NCI-H774 (cell line): ENCODE measurements at places on chromosomes 6 and 20.

GRCh38 chr6:85672623-85673022 lies 29.9 kb upstream of the SYNCRIP start:
- no peak for DNase-seq

GRCh38 chr20:64220891-64221527 lies 34.5 kb upstream of the PCMTD2 start:
- DNase-seq: no peak

DNA sequence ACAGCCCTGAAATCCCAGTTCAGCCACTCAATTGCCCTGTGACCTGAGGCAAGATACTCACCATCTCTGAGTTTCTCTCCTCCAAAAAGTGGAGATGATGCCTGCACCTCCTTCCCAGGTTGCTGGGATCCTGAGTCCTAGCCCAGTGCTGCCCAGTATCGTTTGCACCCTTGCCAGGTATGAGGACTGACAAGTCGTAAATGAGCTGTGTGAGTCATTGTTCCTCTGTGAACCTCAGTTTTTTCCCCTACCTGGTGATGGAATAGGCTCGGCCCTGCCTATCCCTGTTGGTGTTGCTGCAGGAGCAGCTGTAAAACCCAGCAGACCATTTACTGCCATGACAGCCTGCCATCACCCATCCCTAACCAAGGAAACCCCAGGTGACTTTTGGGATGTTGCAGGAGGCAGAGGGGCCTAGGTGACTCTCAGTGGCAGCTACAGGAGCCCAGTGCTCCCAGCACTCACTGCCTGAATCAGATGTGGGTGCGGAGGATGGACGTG lies 229.3 kb downstream of the SYNDIG1 start:
- no peak for DNase-seq

DNA sequence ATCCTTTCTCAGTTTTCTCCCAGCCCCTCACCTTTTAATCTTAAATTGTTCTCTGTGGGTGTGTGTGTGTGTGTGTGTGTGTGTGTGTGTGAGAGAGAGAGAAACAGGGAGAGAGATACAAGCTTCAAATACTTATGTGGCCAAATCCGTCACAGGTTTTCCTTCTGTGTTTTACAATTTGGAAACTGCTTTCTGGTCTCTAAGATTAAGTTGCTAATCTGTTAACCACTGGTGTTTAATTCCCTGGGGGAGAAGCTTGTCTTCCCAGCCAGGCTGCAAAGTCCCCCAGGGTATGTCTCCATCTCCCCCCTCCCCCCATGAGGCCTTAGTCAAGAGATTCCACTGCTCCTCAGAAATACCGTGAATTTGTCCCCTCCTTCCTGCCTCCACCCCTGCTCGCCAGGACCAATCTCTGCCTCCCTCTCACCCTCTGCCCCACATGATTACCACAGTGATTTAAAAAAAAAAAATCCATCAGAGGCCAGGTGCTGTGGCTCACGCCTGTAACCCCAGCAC lies 49.0 kb downstream of the RIPOR3 start:
- DNase-seq: no peak

DNA sequence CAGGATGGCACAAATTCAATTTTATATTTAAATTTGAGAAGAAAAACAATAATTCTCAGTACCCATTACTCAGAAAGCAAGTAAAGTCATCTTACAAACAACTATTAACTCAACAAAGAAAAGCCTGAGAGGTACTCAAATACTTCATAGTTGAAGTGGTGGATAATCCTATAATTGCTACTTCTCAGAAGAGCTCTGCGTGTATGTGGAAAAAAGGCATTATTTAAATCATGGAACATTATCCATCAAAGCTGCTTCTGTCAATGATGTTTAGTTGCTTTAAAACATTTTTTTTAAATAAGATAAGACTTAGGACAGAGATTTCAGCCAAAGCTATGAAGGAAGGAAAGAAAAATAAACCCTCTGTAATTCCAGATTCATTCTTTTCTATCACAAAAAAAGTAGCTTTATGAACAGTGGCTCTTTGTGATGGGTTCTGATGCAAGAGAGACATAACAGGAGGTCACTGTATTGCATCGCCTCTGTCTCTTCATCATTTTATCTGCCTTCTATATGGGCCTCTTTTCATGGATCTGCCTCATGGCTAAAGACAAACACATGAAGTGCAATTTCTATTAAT lies 367.9 kb upstream of the SLC35B3 start:
- peak; percentile 34 for DNase-seq

DNA sequence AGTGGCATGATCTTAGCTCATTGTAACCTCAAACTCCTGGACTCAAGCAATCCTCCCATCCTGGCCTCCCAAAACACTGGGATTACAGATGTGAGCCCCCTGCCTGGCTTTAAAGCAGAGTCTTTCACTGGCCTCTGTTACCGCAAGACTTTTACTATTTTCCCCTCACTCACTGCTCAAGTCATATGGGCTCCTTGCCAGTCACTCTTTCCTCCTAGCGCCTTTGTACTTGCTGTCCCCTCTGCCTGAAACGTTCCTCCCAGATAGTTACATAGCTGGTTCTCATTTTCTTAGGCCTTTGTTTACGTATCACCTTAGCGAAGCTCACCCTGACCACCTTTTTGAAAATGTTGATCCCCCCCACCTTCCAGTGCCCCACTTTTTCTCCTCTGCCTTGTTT lies 29.3 kb downstream of the RPRD1B start:
- DNase-seq: no peak

GRCh38 chr6:14717307-14717706 lies 528.6 kb upstream of the JARID2 start:
- DNase-seq: no peak

DNA sequence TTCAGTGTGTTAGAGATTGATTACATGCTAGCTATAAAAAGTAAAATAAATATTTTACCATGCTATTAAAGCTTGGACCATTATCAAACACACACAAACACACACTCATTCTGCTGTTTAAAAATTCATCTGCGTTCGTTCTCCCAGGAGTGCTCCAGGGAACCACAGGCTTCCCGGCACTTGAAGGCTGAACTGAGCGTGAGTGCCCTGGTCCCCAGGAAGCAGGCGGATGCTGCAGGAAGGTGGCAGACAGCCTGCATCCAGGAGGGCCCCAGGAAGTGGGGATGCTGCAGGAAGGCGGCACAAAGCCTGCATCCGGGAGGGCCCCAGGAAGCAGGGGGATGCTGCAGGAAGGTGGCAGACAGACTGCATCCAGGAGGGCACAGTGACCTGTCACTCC lies 147.2 kb upstream of the SNX9 start:
- DNase-seq: no peak

- DNase-seq: peak; percentile 70
These were observed 68.6 kb downstream of the TENT5A start for GRCh38 chr6:81683912-81684311.

- DNase-seq: peak; percentile 27
These were observed 11.5 kb upstream of the DSTN start for GRCh38 chr20:17558154-17558940.

- no peak for DNase-seq
These were observed 16.3 kb downstream of the CENPQ start for GRCh38 chr6:49479308-49479970.

DNA sequence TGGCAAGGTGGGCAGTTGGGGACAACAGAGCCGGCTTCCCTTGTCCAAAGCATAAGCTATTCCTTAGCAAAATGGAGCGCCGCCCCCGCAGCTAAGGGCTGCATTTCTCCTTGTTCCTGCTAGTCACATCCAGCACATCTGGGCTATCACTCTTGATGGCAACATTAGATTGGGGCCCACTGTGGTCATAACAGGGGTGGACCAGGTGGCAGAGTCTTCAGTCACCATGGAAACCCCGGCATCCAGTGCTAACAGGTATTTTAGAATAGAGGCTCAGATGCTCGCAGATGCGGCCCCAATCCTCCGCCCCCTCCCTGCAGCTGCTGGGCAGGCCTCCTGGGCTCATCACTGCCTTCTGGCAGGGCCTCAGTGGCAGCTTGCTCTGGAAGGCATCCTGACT lies 168.2 kb upstream of the PROKR2 start:
- no peak for DNase-seq

- no peak for DNase-seq
These were observed 1.2 kb downstream of the GRM4 start for GRCh38 chr6:34144581-34145160.

DNA sequence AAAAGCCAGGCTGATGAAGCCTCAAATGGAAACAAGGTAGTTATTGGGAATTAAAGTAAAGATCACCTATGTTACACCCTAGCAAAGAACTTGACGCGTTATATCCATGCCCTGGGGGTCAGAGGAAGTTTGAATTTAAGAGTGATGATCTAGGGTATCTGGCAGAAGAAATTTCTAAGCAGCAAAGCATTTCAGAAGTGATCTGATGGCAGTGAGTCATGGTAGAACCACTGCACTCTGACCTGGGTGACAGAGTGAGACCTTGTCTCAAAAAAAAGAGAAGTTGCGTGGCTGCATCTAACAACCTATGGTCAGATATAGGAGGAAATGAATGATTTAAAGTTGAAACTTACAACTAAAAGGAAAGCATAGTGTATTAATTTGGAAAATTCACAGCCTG lies 45.2 kb downstream of the SCP2D1 start:
- DNase-seq: no peak

GRCh38 chr6:55957961-55958422 lies 82.6 kb upstream of the BMP5 start:
- no peak for DNase-seq

GRCh38 chr6:36757206-36757605 lies 59.6 kb downstream of the RAB44 start:
- DNase-seq: no peak
